Suprapubic skin (tissue), 4 donors: ENCODE measurements at places on chromosomes 1 and 21.

DNA sequence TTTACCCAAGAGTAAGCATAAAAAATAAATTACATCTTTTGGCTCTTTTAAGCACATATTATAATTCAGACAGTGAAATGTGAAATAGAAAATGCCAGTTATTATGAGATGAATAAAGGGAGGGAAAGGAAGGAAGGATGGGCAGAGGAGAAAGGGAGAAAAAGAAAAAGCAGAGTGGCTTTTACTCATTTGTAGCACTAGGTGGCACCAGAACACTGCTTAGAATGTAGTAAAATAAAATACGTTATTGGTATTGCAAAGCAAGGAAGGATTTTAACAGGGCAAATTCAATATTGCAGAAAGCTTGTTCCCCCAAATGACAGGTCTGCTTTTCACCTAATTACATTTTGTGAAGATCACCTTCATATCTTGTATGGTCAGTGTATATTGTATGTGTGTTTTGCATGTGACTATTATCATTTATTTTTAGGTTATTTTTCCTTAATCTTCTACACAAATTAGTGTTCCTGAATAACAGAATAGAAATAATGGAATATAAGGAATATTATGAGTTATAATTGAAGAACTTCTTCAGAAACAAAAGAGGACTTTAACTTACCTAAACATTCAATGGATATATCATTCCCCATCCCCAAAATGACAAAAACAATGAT, 9.1 kb upstream of the PCNX2 start:
- DNase-seq, result no peak

GRCh38 chr1:41767534-41768525, 150.9 kb downstream of the HIVEP3 start:
- no peak for DNase-seq

- no peak for DNase-seq
These were observed 121.9 kb upstream of the IVNS1ABP start for GRCh38 chr1:185438936-185439335.

DNA sequence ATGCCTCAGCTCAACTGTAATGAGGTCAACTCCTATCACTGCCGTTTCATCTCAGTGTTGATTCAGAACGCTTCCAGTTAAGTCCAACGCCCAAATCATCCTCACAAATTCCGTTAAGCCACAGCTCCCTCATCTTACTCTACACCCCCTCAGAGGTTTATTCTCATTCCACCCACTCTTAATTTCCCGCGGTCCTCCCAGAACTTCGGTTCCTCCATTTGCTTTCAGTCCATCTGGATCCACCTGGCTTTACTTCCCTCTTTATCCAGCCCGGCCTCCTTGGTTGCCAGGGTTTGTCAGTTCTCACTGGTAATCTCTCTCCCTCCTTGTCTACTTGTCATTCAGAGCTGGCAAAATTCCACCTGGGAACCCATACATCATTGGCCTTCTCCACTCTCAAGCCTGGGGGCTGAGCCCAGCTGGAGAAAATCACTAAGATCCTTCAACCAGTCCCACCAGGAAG, 51.3 kb upstream of the RUNX1 start:
- no peak for DNase-seq

- DNase-seq, result no peak
These were observed 84.4 kb downstream of the MACF1 start for GRCh38 chr1:39288735-39289465.

DNA sequence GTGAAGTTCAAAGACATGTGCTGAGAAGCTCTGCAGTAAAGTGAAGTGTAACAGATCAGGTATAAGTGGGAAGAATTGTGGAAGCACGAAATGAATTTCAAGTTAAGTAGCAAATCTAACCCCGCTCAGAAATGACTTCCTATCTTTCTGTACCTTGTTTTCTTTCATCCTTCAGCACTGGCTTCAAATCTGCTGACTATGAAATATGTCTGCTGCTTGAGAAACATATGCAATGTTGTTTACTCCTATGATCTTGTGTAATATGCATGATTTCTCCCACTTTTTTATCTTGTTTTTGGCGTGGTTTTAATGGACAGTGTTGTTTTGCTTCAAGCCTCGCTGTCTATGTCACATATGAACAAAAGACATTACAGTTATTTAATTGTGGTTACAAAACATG, 545.3 kb upstream of the NCAM2 start:
- no peak for DNase-seq

GRCh38 chr1:6095511-6096242, 50.0 kb downstream of the KCNAB2 start:
- DNase-seq, result no peak

- DNase-seq, result no peak
These were observed 14.2 kb downstream of the PTPN14 start for GRCh38 chr1:214537219-214537618.

DNA sequence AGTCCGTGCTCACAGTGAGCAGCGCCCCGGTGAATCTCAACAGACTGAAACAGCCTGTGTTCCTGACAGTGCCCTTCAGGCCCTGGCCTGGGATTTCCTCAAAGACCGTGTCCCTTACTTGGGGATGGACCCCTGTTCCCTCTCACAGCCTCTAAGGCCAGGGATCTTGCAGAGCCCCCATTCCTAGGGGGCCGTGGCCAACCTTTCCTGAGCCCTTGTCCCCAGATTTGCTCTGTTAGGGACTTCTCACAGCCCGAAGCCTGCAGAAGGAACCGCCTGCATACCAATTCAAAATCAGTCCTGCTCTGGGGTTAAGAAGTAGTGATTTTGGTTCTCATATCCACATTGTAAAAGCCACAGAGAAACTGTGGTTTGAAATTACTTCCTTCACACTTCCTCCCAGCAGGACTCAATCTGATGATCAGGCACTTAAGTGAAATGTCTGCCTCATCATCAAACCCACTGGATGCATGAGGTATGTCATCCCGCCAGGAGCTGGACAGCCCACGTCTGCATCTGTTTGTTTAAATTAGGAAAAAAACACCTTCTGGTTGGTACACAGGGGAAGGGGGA, 14.9 kb downstream of the ABCA4 start:
- peak; percentile 5 for DNase-seq

DNA sequence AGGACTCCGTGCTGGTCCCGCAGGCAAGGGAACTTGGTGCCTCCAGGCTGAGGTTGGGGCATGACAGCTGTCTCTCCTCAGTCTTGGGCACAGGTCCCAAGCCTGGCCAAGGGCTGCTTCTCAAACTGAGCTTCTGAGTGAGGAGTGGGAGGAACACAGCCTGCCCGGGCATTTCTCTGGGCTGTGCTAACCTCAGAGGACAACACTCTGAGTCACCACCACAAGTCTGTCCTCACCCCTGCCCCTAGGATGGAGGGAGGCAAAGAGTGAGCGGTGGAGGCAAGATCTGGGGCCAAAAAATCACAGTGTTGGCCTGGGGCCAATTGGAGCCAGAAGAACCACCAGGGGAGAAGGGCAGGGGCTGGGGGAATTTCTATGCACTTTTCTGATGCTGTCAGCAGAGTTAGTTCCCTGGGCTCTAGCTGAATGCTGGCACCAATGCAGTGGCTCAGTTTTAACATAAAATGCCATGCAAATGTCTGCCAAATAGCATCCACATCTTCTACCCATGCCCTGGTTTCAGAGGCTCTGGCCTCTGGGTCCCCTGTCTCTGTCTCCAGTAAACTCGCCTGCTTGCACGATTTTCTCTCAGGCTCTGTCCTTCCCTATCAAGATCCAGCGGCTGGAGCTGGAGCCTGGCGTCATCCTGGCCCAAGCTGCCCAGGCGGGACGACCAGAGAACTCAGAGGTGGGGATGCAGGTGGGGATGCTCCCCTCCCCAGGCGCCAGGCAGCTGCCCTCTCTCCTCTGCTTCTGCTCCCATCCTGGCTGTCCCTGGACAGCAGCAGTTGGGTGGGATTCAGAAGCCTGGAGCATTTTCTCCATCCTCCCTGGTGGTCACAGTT, 11.0 kb upstream of the CDK18 start:
- DNase-seq, result no peak

- no peak for DNase-seq
These were observed 2.2 kb downstream of the NUDC start for GRCh38 chr1:26923711-26924110.

GRCh38 chr21:44753357-44753756, 42.0 kb upstream of the TSPEAR start:
- DNase-seq, result peak; percentile 44

GRCh38 chr1:210301615-210302000, 27.1 kb upstream of the HHAT start:
- DNase-seq, result no peak
